Hippocampal formation (tissue), 2 donors: ENCODE measurements at places on chromosomes 16 and 17.
A peak's percentile ranks its signal among the peaks of the same experiment; 100 is the strongest.

DNA sequence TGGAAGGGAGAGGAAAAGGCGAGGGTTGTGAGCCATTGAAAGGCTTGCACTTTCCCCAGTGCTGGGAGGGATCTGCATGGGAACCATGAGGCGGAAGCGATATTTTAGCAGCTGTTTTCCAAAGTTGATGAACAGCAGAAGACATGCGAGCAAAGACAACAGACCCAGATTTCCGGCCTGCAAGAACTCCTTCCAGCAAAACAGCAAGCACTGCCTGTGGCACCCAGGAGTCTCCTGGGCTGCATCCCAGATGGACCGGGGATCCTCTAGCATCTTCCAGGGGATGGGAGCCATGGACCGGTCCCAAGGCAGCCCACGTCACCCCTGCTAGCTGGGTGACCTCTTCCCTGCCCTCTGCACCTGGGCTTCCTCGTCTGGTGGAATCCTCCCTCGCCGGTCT is 162.8 kb downstream of the IRF8 start:
- no peak for DNase-seq

- DNase-seq = no peak
These were observed 16.6 kb upstream of the ATP6V0C start for GRCh38 chr16:2497116-2497630.

DNA sequence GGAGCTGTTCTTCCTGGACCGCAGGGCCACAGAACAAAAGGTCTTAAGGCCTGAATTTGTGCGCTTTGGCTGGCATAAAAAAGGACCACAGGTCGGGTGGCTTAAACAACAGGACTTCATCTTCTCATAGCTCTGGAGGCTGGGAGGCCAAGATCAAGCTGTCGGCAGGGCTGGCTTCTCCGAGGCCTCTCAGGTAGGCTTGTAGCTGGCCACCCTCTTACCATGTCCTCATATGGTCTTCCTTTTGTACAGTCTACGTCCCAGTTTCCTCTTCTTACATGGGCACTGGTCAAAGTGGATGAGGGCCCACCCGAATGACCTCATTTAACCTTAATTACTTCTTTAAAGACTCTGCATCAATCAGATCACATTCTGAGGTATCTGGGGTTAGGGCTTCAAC is 257.6 kb downstream of the CBLN1 start:
- DNase-seq = no peak

GRCh38 chr17:29063992-29064391 is 21.1 kb downstream of the PIPOX start:
- no peak for DNase-seq

GRCh38 chr17:56697190-56697589 is 103.7 kb downstream of the NOG start:
- DNase-seq = no peak

DNA sequence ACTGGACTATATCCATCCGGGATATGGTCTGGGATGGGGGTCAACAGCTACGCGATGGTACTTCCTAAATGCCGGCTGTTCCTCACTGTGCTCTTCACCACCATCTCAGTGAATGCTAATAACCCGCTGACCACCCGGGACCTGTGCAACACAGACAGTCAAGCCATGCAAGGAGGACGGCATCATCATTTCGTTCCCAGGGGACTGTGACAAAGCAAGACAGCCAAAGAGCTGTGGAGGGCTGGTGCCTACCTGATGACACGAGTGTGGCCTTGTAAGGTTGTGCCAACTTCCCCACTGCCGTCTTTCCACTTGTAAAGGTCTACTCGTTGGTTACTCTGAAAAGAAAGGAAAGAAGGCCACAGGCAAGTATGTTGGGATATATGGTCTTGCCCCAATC is 33.7 kb downstream of the WDR59 start:
- no peak for DNase-seq

- DNase-seq = no peak
These were observed 120.2 kb downstream of the C16orf78 start for GRCh38 chr16:49493836-49494235.

GRCh38 chr16:85125570-85126393 is 13.5 kb upstream of the CIBAR2 start:
- DNase-seq = no peak

GRCh38 chr16:51813609-51814008 is 662.5 kb upstream of the SALL1 start:
- no peak for DNase-seq

GRCh38 chr17:1031711-1032110 is 34.8 kb downstream of the TIMM22 start:
- peak; percentile 34 for DNase-seq

- DNase-seq = peak; percentile 73
These were observed 9.5 kb downstream of the MRPL27 start for GRCh38 chr17:50363217-50364060.

DNA sequence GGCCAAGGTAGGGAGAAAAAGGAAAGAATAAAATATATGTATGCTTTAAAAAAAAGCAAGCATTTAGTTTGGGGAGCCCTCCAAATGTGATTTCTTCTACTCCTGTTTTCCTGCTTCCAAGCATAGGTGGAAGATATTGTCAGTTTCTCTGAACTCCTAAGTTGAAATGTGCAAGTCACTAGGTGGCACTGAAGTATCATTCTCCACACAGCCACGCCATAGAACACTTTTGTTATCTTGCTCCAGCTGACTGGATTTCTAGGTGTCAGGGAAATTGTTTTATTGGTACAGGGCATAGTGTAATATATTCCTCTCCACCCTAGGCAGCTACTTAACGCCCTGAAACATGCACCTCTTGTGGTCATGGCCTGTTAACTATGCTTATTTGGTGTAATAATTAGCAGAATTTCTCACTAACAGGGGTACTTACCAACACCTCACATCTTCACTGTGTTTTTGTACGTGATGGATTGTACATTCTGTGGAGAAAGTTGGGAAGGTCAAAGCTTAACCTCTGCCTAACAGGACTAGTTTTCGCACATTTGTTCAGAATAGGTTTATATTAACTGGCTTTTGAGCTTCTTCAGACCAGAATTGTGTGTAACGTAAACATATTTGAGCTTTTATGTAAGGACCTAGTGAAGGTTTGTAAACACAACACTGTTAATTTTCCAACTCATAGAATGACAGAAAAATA is 69.3 kb downstream of the FTO start:
- DNase-seq = peak; percentile 64

DNA sequence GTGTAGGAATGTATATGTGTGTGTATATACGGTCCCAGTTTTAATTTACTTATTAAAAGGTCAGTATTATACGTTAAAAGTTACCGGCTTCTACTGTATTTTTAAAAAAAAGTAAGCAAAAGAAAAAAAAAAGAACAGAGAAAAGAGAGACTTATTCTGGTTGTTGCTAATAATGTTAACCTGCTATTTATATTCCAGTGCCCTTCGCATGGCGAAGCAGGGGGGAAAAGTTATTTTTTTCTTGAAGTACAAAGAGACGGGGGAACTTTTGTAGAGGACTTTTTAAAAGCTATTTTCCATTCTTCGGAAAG is 1.6 kb downstream of the NOG start:
- no peak for DNase-seq

DNA sequence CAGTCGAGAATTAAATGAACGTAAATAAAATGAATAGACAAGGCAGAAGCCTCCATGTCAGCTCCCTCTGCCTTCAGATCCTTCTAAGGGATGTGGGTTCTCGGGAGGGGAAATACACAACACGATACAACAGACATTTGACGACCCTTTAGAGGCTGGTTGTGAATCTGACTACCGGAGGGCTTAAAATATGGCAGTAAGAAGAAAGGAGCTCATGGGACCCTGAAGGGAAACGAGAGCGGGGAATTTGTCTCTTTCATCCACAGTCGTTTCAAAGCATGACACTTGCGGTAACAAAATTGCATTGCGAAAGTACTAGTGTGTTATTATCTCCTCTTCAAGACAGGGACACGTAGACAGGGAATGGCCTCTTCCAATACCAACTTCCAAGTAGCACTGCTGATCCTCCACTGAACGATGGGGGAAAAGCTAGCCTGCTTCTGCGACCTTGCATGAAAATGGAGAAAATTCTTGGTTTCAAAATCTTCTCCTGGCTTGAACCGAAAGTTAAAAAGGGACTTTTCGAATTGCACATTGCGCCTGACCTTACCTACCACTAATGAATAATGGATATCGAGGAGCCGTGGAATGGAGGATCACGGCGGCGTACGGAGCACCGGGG is 1.2 kb upstream of the TNRC6C start:
- DNase-seq = no peak

DNA sequence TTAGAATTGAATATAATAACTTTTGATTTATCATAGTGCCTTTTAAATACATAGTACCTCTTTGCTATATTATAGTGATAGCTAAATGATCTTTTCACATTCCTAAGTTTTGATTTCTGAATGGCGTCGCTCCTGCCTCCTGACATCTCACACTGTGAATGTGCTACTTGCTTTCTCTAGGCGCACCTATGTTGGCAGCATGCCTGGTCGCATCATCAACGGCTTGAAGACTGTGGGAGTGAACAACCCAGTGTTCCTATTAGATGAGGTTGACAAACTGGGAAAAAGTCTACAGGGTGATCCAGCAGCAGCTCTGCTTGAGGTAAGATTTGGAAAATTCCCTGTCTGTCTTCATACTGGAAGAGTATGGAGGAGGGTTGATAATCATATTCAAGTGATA is 29.8 kb upstream of the ABCC11 start:
- DNase-seq = no peak

DNA sequence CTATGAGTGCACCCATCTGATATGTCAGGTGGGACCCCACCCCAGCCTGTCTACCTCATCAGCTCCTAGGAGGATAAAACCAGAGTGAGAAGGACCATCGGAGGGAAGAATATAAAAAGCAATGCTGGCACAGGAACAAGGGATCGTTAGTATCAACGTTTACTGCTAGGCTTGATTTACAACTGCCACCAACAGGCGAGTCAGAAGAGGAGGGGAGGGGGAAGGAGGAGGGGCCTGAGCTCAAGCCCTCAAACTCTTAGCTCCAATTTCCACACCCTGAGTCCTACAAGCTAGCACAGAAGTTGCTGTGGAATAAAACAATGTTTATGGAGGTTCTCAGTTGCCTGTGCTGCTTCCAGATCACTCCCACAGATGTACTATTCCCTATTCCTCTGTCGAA is 234.5 kb downstream of the C16orf78 start:
- no peak for DNase-seq

DNA sequence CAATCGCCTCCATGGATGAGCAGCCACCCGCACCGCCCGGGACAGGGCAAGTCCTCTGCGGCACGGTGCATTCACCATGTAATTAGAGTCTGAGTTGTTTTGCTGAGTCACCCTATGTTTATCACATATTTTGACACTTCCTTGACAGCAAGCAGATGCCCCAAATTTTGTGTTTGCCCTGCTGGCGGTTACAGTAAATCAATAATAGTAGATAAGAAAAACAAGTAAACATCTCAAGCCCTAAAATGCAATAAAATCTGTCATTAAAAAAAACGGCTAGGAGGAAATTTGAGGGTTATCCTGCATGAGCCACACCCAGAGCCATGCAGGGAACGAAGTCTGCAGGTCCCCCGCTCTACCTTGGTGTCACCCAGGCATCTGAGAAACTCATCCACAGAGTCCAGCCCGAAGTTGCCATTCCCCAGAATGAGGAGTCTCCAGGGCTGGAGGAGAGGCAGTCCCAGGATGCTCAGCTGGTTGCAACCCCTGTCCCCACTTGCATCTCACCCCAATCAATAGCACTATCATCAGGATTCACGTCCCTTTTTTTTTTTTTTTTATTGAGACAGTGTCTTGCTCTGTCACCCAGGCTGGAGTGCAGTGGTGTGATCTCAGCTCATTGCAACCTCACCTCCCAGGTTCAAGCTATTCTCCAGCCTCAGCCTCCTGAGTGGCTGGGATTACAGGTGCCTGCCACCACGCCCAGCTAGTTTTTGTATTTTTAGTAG is 16.5 kb upstream of the ST6GALNAC1 start:
- DNase-seq = no peak

DNA sequence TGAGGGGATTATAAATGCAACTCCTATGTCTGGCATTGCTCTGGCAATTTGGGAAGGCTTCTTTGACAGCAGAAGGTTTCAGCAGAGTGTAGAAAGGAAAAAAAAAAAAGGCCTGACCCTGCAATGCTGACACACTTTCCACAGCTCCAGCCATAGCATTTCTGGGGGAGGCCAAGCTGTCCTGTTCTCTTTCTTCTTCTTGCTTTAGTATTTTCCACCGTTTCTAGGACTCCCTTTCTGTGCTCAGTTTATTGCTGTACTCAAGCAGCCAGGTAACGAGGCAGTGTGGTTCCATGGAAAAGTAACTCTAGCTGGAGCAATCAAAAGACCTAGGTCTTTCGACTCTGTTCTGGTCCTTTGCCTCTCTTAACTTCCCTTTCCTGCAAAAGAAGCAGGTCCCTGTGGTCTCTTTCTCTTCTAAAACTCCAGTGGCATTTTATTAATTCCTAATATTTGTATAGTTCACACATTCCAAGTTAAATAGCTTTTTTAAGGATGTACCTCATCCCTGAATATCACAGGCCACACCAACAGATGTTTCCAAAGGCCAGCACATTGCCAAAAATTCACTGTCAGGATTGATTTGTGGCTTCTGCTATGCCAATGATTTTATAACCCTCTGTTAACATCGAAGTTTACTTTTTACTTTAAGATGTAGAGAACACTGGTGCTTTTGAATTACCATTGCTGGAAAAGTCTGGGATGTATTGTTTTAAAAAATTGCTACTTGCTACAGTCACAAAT is 90.3 kb upstream of the BCAR1 start:
- no peak for DNase-seq

GRCh38 chr16:86758932-86759331 is 180.6 kb downstream of the FOXL1 start:
- no peak for DNase-seq

DNA sequence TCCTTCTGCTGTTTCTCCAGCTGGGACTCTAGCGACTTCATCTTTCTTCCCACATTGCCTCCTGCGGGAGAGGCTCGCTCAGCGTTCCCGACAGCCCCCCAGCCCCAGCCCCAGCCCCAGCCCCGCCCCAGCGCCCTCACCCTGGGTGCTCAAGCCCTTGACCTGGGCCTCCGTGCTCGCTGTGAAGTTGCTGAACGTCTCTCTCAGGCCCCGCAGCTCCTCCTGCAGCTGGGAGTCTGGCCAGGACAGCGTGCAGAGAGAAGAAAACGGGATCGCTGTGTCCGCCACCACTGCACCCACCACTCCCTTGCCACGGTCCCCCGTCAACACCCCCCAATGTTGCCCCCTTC is 2.4 kb downstream of the ASGR1 start:
- DNase-seq = no peak

GRCh38 chr17:17096438-17097178 is 54.4 kb downstream of the MPRIP start:
- no peak for DNase-seq
